ENCODE measurements at places on chromosomes 2 and 18. TPM values are rescaled to one million over a fixed set of nuclear protein-coding genes. Genes with fewer than 3 reads are reported as not detected.

Gene EHD3
- total RNA-seq, result 1.4 TPM

Gene AQP4
- not detected for total RNA-seq

Gene TRABD2A
- total RNA-seq, result 42.2 TPM

GRCh38 chr18:36829362-36830157 is 633 bp downstream of the KIAA1328 start:
- H3K27me3 ChIP-seq, result no peaks in the 10 kb centered on the region
- peak; percentile 13 for DNase-seq
- peak overlapping the region; percentile 73 for H3K27ac ChIP-seq
- peak overlapping the region; percentile 77 for H3K4me3 ChIP-seq

DNA sequence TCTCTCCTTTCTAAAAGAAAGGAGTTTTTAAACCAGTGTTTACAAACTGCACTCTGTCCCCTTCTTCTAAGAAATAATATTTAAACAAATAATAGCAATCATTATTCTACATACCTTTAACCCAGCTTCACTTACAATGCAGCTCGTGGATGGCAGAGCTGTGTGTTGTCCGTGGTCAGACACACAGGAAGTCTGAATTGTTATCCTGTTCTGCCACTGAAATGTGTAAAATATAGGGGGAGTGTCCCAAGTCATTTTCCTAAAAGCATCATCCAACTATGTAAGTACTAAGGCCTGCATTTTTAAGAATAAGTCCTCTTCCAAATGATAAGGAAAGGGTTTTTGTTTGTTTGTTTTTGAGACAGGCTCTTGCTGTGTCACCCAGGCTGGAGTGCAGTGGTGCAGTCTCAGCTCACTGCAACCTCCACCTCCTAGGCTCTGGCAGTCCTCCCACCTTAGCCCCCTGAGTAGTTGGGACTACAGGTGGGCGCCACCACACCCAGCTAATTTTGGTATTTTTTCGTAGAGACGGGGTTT is 2.7 kb upstream of the PPP4R1 start:
- no peak for DNase-seq
- no peak overlapping the region for H3K27ac ChIP-seq
- peaks cover 25% of the 10 kb centered on the region for H3K4me1 ChIP-seq
- H3K27me3 ChIP-seq, result no peaks in the 10 kb centered on the region
- H3K36me3 ChIP-seq, result peaks cover under 1% of the 10 kb centered on the region
- no peak overlapping the region for H3K4me3 ChIP-seq

DNA sequence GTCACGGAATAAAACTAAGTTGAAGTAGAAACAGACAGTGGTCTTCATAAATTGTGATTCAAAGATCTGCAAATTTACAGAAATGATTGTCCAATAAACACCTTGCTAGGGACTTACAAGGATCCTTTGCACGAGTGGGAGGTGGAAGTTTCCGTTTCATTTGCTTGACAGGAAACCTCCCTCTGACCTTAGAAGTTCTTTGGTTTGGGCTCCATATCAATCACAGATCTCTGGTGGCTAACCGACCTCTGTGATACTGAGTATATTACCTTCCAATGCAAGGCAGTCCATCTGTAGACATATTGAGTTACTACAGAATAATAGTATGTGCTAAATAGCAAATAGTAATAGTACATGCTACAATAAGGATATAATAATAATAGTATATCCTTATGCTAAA is 33.7 kb upstream of the RNF152 start:
- H3K4me1 ChIP-seq, result peaks cover 25% of the 10 kb centered on the region
- peaks cover 1% of the 10 kb centered on the region for H3K27me3 ChIP-seq
- DNase-seq, result peak; percentile 65
- H3K36me3 ChIP-seq, result peaks cover 8% of the 10 kb centered on the region

- H3K27ac ChIP-seq, result no peak overlapping the region
- no peak for DNase-seq
- H3K4me3 ChIP-seq, result no peak overlapping the region
- no peaks in the 10 kb centered on the region for H3K36me3 ChIP-seq
- peaks cover 3% of the 10 kb centered on the region for H3K27me3 ChIP-seq
- H3K4me1 ChIP-seq, result no peaks in the 10 kb centered on the region
Measured at GRCh38 chr2:158693476-158693875, 101.6 kb upstream of the DAPL1 start.

GRCh38 chr18:77108001-77108692 is 24.4 kb downstream of the MBP start:
- peak overlapping the region; percentile 18 for H3K27ac ChIP-seq
- H3K4me1 ChIP-seq, result peaks cover 94% of the 10 kb centered on the region
- H3K36me3 ChIP-seq, result peaks cover 62% of the 10 kb centered on the region
- peak overlapping the region; percentile 18 for H3K4me3 ChIP-seq
- DNase-seq, result peak; percentile 69

- no peak for DNase-seq
- peaks cover 4% of the 10 kb centered on the region for H3K4me1 ChIP-seq
- H3K36me3 ChIP-seq, result no peaks in the 10 kb centered on the region
- no peak overlapping the region for H3K27ac ChIP-seq
Measured at GRCh38 chr18:36078751-36079529, 11.6 kb upstream of the RPRD1A start.

- H3K27me3 ChIP-seq, result no peaks in the 10 kb centered on the region
- no peak overlapping the region for H3K4me3 ChIP-seq
- DNase-seq, result no peak
- peaks cover 33% of the 10 kb centered on the region for H3K36me3 ChIP-seq
Measured at GRCh38 chr2:233096006-233096405, 35.9 kb downstream of the INPP5D start.

GRCh38 chr2:31221544-31221943 is 4.2 kb upstream of the CAPN14 start:
- H3K4me1 ChIP-seq, result peaks cover 12% of the 10 kb centered on the region
- H3K4me3 ChIP-seq, result no peak overlapping the region
- no peak for DNase-seq
- no peaks in the 10 kb centered on the region for H3K36me3 ChIP-seq

DNA sequence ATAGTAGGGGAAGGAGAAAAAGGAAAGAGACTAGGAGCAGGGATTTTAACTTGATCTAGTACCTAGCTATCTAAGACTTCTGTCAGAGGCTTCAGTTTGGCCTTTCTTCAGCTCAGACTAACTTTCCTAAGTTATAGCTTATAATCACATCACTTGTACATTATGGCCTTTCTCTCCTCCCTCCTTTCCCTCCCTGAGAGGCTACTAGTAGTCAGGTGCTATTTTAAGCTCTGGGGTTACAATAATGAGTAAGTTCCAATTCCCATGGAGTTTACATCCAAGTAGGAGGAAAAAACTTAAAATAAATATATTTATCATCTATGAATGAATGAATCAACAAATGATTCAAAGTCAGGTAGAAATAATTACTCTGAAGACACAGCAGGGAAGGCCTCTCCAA is 90.8 kb upstream of the CDKL4 start:
- no peaks in the 10 kb centered on the region for H3K27me3 ChIP-seq
- no peak for DNase-seq
- peaks cover 13% of the 10 kb centered on the region for H3K4me1 ChIP-seq
- H3K27ac ChIP-seq, result no peak overlapping the region
- peaks cover 12% of the 10 kb centered on the region for H3K36me3 ChIP-seq
- no peak overlapping the region for H3K4me3 ChIP-seq

GRCh38 chr18:43588838-43589237 is 311.5 kb upstream of the SYT4 start:
- H3K27me3 ChIP-seq, result no peaks in the 10 kb centered on the region
- no peak overlapping the region for H3K27ac ChIP-seq
- DNase-seq, result no peak
- H3K4me3 ChIP-seq, result no peak overlapping the region

DNA sequence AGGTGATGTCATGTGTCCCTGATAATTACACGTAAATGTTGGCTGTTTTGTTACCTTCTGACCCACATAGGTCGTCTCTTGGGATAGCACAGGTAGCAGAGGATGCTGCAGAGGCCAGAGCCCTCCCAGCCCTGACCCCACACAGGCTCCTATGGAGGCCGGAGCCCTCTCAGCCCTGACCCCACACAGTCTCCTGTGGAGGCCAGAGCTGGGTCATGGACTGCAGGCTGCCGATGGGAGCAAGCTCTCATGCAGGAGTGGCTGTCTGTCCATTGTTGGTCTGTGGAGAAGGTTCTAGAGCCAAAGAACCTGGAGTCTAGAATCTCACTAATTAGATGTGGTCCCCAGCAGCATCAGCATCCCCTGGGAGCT is 155.5 kb downstream of the LDLRAD4 start:
- H3K27me3 ChIP-seq, result no peaks in the 10 kb centered on the region
- peak overlapping the region; percentile 37 for H3K27ac ChIP-seq
- no peaks in the 10 kb centered on the region for H3K36me3 ChIP-seq
- H3K4me3 ChIP-seq, result no peak overlapping the region
- no peak for DNase-seq

DNA sequence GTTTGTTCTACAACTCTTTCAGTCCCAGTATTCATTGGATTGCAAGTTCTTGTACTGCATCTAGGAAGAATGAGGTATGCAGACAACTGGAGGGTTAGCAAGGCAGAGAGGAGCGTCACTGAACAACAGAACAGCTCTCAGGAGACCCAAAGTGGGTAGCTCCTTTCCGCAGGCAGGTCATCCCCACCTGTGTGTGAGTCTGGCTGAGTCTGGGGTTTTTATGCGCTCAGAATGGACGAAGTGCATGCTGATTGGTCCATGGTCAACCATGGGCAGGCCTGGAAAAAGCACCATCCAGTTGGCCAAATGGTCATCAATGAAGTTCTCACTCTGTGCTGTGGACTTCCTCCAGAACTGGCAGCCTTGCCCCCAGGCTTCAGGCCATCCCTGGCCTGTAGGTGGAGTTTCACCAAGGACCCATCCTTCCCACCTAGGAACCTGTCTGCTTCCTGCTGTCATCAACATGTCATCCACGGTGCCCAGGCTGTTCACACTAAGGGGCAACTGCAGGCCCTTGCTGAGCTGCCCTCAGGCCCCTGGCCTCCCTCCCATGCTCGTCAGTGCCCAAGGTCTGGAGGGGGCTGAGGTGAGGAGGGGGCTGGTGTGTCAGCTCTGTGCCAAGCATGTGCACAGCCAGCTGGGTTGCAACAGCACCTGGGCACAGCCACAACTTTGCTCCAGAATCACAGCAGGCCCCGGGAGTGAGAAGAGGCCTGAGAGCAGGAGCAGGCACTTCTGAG is 11.1 kb upstream of the TFCP2L1 start:
- H3K27me3 ChIP-seq, result peaks cover 5% of the 10 kb centered on the region
- no peak for DNase-seq
- H3K27ac ChIP-seq, result no peak overlapping the region
- H3K4me3 ChIP-seq, result no peak overlapping the region
- H3K4me1 ChIP-seq, result no peaks in the 10 kb centered on the region
- no peaks in the 10 kb centered on the region for H3K36me3 ChIP-seq

- H3K36me3 ChIP-seq, result peaks cover 8% of the 10 kb centered on the region
- H3K4me3 ChIP-seq, result peak overlapping the region; percentile 97
- H3K27ac ChIP-seq, result peak overlapping the region; percentile 64
- H3K27me3 ChIP-seq, result no peaks in the 10 kb centered on the region
Measured at GRCh38 chr18:809985-810642, 1.9 kb downstream of the YES1 start.

- H3K27me3 ChIP-seq, result no peaks in the 10 kb centered on the region
- no peak for DNase-seq
- no peak overlapping the region for H3K27ac ChIP-seq
- no peaks in the 10 kb centered on the region for H3K36me3 ChIP-seq
Measured at GRCh38 chr2:8722986-8723385, 41.1 kb downstream of the ID2 start.

DNA sequence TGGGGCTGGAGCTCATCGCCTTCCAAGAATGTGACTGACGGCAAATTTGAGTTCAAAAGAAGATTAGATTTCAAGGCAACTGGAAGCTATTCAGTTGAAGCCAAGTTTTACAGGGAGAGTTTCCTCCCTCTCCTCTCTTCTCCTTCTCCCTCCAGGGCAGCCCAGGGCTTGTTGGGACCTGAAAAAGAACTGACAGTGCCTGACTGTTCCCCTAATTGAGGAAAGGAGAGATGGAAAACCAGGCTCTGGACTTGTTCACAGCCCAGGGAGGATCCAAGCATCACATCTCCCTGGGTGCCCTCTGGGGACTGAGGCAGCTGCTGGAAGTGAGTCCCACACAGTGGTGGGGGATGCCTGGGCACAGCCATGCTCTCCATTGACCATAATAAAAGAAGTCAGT is 88.1 kb downstream of the THNSL2 start:
- H3K36me3 ChIP-seq, result no peaks in the 10 kb centered on the region
- H3K27ac ChIP-seq, result no peak overlapping the region
- no peak for DNase-seq
